ENCODE measurements at places on chromosomes 16 and 17.
A peak's percentile ranks its signal among the peaks of the same experiment; 100 is the strongest.

DNA sequence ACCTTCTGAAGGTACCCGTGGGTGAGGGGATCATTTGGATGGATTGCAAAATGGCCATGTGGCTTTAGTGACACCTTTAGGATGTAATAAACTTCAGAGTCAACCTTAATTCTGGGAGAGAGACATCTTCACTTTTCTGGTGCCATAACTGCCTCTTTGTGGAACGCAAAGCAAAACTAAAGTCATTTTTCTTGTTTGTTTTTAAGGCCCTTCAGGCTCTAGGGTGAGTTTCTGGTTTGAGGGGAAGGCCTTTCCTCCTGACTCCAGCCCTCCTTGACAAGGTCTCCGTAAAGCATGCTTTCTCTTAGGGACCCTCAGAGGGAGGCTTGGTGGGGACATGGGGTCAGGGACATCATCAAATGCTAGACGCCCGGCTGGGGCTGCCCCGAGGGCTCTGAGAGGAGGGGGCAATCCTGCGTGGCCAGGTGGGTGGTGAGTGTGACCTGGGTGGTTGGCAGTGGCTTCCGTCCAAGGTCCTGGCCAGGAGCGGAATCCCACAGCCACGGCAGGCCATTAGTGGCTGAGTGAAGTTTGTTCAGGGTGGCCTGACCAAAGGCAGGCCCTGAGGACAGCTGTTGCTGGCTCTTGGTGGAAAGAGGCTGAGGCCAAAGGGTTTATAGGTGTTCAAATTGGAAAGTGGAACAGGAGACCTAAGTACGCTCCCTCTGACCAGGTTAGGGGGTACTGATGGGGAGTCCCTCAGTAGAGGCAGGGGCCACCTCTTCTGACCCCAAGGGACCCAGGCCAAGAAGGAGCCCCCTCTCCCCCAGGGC, 112.2 kb downstream of the METRNL start:
- DNase-seq, result no peak

- DNase-seq, result no peak
These were observed 158.8 kb upstream of the LHX1 start for GRCh38 chr17:36778448-36778847.

DNA sequence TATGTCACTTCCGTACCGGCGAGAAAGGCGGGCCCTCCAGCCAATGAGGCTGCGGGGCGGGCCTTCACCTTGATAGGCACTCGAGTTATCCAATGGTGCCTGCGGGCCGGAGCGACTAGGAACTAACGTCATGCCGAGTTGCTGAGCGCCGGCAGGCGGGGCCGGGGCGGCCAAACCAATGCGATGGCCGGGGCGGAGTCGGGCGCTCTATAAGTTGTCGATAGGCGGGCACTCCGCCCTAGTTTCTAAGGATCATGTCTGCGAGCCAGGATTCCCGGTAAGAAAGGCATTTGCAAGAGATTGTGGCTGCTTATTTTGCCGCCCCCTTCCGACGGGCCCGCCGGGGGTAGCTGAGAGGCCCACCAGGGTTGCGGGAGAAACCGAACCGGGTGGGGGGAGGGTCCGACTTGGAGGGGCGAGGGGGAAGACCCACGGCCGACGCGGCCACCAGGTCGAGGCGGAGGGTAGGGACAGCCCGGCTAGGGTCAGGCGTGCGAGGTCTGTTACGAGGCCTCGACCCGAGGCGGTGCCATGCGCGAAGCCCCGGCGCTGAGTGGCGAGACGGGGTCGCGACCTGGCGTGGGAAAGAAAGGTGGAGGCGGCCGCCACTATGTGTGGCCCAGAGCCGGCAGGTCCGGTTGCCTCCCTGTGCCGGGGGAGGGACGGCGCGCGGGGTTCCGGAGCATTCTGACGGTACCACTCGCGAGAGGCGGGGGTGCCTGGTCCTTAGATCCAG, 6.7 kb upstream of the CD68 start:
- peak; percentile 100 for DNase-seq

GRCh38 chr17:57604771-57605674, 140.1 kb downstream of the CCDC182 start:
- DNase-seq, result peak; percentile 90

DNA sequence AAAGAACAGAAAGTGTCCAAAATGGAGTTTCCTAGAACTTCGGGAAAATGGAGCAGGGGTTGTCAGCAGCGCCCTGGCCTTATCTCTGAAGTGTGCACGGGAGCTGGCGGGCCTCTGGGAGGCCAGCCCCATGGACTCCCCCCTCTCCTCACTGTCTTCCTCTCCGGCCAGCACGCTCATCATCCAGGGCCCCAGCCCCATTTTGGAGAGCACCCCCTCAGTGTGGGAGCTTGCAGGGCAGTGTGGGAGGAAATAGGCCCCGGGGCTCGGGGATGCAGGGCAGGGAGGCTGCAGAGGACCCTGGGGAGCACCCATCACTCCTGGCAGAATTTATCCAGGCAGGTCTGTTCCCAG, 4.9 kb upstream of the PABPN1L start:
- peak; percentile 45 for DNase-seq

DNA sequence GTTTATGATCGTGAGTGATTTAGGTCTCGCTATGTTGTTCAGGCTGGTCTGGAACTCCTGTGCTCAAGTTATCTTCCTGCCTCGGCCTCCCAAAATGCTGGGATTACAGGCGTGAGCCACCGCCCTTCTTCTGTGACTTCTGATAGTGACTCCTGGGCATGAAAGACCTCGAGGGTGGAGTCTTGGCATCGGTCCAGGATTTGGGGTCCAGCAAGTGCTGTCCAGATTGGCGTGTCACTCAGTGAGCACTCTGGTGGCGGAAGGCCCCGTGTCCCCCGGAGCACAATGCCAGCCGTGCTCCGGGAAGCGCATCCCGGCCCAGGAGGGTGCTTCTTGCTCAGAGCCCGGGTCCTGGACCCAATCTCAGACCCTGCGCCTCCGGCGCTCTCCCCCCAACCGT, 6.8 kb downstream of the OR1F1 start:
- peak; percentile 36 for DNase-seq

DNA sequence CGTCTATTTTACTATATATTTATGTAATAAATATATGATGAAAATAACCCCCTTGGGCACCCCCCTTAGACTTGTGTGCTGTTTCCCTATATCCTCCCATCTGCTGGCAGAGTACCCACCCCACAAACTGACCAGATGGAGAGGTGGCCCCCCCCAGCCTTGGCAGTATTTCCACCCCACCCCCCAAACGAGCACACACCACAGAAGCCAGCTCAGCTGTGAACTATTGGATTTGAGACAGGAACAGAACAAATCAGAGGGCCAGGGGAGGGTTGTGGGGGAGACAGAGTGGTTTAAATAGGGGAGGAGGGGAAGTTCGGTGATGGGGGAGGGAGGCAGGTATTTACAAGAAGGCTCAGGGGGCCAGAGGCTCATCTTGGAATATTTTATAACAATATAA, 7.8 kb downstream of the NR1D1 start:
- no peak for DNase-seq

Measured in hematopoietic multipotent progenitor cell treated with erythropoietin and hydrocortisone succinate and interleukin-3 and kit ligand, for 4 days (in vitro differentiated cells).